Nucleus accumbens (tissue), 56 donors: ENCODE measurements at places on chromosomes 5 and 9.

GRCh38 chr9:109597496-109597895 lies 99.4 kb upstream of the PTPN3 start:
- DNase-seq: no peak

DNA sequence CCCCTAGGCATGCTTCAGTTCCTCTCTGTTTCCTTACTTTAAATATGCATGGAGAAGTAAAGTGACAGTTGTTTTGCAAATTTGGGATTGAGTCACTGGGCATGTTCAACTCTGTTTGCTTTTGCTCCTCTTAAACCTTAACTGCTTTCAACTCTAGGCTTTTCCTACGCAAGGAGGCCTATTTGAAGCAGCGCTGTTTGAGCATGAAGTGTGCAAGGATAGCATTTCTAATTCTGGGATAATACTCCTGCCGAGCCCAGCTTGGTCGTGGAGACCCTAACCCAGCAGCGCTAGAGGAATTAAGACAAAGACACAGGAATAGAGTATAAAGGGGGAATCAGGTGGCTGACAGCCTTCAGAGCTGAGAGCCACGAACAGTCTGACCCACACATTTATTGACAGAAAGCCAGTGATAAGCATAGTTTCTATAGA lies 803.4 kb upstream of the CDH10 start:
- no peak for DNase-seq

DNA sequence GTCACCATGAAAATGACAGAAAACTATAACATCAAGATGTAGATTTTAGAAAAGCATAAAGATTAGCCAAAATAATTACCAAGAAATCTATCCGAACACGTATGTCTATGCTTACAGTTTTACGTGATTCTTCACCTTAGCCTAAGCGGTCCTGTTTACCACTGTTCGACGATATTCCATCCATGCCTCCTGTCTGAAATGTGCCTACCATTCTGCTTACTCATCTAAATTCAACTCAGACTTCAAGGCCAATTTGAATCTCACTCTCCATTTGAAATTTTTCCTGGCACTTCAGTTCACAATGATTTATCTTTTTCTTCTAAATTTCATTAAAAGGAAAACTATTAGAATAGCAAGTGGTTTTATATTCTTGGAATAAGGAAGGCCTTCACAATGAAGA lies 15.4 kb downstream of the ZDHHC21 start:
- no peak for DNase-seq

- no peak for DNase-seq
Observed at GRCh38 chr5:119285070-119285916, 70.5 kb upstream of the TNFAIP8 start.

DNA sequence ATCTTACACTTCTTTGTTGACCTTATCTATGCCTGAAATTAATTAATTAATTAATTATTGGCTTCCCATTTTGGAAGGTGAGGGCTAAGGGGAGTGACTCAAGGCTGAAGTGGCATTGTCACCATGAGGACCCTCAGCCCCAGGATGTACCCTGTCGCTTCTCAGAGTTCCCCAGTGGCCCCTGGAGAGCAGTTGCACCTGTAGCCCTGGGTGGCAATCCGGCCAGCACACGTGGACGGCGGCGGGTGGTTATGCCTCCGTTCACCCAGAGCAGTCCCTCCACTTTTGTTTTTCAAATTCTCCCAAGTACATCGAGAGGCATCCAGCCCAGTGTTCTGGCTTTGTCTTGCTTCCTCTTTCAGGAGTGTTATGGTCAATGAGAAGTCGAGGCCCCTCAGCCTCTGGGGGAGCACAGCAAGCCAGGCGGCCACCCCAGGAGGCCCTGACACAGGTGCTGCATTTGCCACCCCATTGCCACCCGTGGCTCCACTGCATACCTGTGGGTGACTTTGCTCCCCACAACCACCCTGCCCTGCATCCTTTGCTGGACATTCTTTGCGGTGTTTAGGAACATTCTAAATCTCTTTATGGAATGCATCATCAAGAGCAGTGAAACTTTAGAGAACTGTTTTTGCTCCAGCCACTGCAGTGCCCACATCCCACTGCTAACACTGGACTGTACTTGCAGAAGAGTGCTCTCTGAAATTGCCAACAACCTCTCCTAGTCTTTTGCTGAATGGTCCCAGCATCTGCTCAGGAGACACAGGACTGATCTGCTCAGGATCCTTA lies 11.5 kb upstream of the IRX2 start:
- no peak for DNase-seq

- no peak for DNase-seq
Observed at GRCh38 chr5:9212605-9213004, 333.3 kb downstream of the SEMA5A start.

GRCh38 chr9:136944212-136944518 lies 373 bp downstream of the FBXW5 start:
- no peak for DNase-seq

GRCh38 chr5:124052201-124052600 lies 540.2 kb downstream of the CSNK1G3 start:
- DNase-seq: no peak

GRCh38 chr5:118592229-118593002 lies 395.9 kb downstream of the DTWD2 start:
- DNase-seq: no peak

- DNase-seq: no peak
Observed at GRCh38 chr9:79403495-79403894, 168.3 kb upstream of the TLE4 start.

DNA sequence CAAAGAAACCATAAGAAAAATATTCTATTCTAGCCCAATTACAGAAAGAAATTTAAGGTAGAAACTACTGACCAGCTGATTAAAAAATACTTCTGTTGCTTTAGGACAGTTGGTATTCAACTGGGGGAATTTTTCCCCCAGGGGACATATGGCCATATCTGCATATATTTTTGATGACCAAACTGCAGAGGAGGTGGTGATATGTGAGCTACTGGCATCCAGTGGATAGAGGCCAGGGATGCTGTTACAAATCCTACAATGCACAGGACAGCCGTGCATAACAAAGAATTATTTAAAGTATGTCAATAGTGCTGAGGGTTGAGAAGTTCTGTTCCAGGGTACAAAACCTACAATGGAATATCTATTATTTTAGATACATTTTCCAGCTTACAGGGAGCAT lies 24.0 kb downstream of the ZFR start:
- no peak for DNase-seq

DNA sequence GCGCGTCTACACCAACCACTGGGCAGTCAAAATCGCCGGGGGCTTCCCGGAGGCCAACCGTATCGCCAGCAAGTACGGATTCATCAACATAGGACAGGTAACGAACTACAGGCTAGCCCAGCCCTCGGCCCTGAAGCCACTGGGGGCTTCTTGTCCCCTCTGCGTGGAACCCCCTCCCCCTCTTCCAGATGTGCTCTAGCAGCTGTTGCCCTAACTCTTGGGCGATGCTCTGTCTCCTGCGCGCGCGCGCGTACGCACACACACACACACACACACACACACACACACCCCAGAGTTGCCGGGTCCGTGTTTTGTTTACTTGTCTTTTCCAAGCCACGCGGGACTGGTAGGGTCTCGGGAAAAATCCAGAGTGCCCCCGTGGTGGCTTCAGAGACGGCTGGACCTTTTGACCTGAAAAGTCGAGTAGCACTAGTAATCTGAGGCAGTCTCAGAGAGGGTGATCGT lies 836 bp downstream of the PCSK5 start:
- peak; percentile 36 for DNase-seq

DNA sequence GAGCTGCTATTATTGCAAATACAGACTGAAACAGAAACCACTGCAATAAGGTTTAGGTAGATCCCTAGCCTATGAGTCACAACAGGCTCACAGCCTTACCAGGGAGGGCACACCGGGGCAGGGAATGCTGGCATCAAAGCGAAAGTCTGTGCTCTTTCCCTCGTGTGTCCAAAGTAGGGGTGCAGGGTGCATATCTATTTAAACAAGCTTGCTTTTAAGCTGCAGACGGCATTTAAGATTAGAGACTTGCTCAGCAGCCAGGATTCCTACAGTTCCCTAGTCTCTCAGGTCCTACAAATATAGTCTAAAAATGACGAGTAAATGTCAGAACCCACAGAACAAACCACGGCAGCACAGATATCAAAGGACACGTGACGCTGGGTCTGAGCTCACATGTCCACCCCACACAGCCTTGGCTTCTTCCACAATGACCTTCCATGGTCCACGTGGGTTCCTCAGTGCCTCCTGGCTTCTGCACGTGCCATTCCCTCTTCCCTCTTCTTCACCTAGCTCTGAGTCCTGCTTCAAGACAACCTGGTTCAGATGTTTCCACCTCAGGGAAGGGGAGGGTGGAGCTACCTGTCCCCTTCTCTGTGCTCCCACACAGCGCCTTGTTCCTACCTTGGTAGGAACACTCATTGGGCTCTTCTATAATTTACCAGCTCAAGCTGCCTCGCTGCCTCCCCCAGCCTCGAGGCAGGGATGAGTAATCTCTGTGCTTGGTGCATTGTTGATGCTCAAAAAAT lies 193.2 kb downstream of the MAPKAP1 start:
- DNase-seq: no peak

DNA sequence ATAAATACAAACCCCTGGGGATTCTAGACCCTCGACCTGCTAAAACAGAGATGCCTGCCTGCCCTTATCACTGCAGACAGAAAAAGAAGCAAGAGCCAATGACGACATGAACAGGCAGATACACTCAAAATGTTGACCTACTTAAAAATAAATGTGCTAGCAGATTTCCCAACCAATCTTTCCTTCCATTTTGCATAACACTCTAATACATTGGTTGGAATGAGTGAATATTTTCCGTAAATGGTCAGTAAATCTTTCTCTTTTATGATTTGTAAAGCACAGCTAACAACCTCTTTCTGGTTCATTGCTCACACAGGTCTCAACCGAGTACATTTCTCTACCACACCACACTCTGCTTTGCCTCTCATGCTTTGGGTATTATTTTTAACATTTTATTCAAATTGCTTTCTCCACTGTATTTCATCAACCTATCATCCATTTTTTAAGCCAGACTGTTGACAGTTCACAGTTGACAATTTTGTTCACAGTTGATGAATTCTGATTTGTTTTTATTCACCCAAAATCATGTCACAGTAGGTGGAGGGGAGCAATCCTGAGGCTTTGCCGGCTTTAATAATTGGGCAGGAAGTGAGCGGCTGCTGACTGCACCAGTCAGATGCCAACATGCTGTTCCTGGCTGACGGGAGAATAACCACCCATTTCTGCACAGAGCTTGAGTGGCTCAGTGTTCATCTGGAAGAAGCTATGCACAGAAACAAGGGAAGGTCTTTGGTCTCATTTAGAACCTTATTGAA lies 426.6 kb downstream of the SPOCK1 start:
- peak; percentile 26 for DNase-seq

GRCh38 chr9:3992924-3993323 lies 306.9 kb downstream of the GLIS3 start:
- no peak for DNase-seq

GRCh38 chr5:116528519-116529234 lies 45.9 kb downstream of the SEMA6A start:
- no peak for DNase-seq

GRCh38 chr5:58451732-58452565 lies 7.9 kb downstream of the PLK2 start:
- DNase-seq: no peak

DNA sequence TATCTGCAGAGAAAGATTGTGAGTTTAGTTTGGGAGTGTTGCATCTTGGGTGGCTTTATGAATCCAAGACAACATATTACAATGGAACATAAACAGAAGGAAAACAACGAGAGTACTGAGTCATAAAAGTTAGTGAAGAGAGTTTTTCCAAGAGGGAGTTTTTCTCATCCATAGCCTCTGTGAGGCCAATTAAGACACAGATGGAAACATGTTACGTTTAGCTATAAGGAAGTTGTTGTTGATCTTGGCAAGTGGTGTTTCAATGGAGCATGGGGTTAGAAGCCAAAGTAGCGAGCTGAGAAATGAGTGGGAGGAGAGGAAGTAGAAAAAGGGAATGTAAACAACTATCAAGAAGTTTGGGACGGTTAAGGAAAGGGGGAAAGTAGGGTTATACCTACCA lies 53.3 kb upstream of the SPATA31D4 start:
- DNase-seq: no peak

DNA sequence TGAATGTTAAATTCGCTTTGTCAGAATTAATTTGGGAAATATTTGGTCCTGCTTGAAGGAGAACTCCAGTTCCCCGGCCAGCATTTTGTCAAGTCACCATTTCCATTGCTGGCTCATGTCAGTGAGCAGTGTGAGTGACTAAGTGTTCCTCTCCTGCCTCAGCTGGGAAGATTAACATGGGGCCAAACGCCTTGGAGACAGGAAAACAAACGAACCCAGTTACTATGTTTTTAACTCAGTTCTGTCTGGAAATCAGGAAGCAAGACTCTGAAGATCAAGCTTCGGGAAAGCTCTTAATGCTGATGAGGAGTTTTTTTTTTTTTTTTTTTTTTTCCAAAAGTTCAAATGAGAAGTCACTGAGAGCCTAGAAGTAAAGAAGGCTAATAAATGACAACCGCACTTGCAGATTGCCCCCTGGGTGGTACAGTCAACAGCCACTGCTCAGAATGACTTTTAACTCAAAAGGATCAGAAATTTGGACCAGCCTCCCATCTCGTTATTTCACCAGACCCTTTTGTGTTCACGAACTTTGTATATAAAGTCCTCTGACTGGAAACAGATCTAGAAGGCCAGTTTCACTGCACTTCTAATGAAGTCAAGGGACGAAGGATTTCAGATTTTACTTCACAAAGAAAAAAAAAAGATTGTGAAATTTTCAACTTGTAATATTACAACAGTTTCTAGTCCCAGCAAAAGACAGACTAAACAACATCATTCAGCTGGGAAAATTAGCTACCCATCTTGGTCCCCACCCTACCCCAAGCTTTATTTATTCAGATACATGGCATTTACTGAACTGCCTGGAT lies 121.3 kb downstream of the LHFPL2 start:
- no peak for DNase-seq

DNA sequence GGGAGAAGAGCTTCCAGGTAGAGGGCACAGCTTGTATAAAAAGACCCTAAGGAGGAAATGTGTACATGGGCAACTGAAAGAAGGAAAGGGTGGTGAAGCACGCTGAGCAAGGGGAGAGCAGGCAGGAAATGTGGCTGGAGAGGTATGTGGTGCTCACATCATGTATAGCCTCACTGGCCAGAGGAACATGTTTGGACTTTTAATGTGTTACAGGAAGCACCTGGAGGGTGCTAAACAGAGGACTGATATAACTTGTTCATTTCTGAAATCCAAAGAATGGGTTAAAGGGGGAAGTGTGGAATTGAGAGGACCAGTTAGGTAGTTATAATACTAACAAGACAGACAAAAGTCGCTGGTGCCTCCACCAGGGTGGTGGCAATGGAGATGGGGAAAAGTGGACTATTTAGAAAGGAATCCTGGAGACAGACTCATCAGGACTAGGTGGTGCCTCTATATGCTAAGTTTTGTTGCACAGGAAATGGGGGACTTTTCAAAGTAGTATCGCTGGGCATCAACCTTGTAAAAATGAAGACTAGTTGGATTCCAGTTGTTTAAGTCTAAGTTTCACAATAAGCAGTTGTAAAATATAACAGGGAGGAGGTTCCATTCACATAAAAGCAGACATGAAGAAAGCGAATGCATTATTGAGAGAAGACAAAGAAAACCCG lies 63.1 kb upstream of the CD180 start:
- no peak for DNase-seq
